ENCODE measurements at places on chromosomes 7 and 10.

DNA sequence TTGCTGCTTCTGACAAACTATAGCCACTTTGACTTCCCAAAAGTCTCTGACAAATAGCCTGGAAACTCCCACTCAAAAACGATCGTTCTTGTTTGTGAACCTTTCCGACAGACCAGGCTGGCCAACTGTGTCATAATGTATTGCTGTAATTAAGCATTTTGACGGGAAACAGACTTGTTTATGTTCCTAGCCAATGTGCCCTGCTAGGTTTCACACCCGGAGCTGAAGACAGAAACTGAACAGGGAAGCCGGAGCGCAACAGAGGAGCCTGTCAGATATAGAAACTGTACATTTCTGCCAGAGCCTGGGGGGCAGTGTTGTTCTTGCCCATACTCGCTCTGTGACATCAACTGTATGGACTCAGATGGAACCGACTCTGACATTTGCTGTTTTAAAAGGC, 55.3 kb upstream of the C7orf33 start:
- H3K27ac ChIP-seq: no peak overlapping the region
- no peak for DNase-seq
- peaks cover 7% of the 10 kb centered on the region for H3K4me1 ChIP-seq

DNA sequence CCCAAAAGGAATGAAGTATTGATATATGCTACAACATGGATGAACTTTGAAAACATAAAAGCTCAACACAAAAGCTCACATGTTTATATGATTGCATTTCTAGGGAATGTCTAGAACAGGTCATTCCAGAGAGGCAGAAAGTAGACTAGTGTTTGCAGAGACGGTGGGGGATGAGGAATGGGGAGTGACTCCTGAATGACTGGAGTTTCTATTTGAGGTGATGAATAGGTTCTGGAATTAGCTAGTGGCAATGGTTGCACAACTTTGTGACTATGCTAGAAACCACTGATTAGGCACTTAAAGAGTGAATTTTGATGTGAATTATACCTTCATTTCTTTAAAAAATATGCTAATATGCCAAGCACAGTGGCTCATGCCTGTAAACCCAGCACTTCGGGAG, 6.9 kb downstream of the KPNA7 start:
- H3K27me3 ChIP-seq: peaks cover 16% of the 10 kb centered on the region
- no peaks in the 10 kb centered on the region for H3K4me1 ChIP-seq
- H3K27ac ChIP-seq: no peak overlapping the region
- H3K36me3 ChIP-seq: peaks cover 2% of the 10 kb centered on the region
- no peak overlapping the region for H3K4me3 ChIP-seq

DNA sequence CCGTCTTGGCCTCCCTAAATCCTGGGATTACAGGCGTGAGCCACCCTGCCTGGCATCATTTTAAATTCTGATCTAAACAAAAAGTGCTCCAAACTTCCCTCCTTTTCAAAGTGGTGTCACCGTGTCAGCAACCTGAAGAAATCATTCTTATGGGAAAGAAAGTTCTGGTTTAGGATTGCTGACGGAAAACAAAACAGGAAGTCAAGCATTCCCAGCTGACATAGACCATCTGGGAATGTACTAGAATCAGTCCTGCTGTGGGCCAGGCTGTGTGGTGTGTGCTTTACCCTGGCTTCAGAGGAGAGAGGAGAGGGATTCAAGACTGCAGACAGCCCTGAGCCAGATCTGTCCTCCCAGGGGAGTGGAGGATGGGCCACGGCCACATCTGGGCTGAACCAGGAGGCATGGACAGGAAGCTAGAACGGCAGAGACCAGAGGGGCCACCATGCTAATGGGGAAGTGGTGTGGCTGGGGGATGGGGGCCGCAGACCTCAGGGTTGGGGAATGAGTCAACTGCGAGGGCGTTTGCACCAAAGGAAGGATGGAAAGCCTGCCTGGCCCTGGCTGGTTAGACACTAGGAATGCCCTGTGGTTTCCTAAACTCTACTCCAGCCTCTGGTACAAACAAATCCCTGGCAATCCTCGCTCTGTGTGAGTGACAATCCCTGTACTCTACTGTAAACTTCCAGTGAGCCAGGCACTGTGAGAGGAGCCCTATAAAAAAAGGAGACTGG, 16.7 kb upstream of the CLIP2 start:
- no peak overlapping the region for H3K4me3 ChIP-seq
- peaks cover 14% of the 10 kb centered on the region for H3K27me3 ChIP-seq
- DNase-seq: no peak

- H3K4me3 ChIP-seq: no peak overlapping the region
- no peak for DNase-seq
- peaks cover 20% of the 10 kb centered on the region for H3K4me1 ChIP-seq
- H3K36me3 ChIP-seq: peaks cover 6% of the 10 kb centered on the region
- H3K27ac ChIP-seq: no peak overlapping the region
- no peaks in the 10 kb centered on the region for H3K27me3 ChIP-seq
These were observed 541.7 kb upstream of the GALNT17 start for GRCh38 chr7:70590126-70590854.

DNA sequence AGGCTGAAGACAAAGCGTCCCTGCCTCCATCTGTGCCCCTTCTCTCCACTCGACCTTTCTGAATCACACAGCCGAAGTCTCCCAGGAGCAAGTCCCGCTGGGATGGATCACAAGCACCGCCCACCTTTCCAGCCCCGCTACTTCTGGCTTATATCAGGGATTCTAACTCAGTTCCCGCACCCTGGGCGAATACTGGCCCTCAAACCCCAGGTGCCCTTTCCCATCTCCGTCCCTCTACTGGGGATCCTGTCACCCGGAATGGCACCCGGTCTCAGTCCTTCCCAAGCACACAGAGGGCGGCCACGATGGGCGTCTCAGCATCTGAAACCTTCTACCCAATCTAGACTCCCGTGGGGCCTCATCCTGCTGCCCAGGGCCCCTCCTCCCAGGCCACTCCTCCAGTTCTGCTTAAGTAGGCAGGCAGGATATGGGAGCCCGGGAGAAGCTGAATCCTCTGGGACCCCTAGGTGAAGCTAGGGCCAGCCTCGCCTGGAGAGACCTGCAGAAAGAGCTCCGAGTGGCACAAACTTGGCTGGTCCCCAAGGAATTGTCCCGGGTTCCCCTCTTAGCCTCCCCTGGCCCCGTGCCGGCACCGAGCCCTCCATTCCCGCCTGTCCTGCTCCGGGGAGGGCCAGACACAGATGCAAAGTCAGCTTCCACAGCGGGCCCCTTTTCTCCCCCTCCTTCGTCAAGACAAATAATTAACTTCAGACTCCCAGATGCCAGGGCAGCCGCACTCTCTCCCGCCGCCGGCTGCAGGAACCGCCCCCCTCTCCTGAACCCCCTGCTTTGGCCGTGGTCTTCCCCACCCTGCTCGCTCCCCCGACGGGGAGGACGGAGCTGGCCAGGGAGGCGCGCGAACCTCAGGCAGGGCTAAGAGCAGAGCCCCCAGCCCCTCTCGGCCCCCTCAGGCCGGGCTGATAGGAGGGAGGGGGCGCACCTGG, 612 bp downstream of the KCP start:
- no peak for DNase-seq
- H3K4me1 ChIP-seq: peaks cover under 1% of the 10 kb centered on the region
- H3K4me3 ChIP-seq: no peak overlapping the region
- H3K27me3 ChIP-seq: peaks cover 90% of the 10 kb centered on the region

All from central memory CD8-positive, alpha-beta T cell (primary cell).